ENCODE measurements at places on chromosomes 5 and 9.
A peak's percentile ranks its signal among the peaks of the same experiment; 100 is the strongest.

DNA sequence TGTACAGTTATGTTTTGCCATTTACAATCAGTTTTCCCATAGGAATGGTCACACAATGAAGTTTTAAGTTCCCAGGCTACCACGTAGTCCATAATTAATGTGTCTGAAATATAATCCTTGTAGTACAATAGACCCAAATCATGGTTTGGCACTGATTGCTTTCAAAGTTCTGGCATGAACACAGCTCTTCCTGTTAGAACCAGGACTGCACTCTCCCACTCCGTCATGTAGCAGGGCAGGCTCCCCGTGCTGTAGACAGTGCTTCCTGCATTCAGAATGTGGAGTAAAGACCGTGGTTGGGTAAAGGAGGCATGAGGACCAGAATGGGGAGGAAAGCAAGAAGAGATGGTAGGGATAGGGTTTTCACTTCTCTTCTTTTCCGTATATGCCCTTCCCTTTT, 4.0 kb downstream of the SEC61B start:
- no peak for DNase-seq

DNA sequence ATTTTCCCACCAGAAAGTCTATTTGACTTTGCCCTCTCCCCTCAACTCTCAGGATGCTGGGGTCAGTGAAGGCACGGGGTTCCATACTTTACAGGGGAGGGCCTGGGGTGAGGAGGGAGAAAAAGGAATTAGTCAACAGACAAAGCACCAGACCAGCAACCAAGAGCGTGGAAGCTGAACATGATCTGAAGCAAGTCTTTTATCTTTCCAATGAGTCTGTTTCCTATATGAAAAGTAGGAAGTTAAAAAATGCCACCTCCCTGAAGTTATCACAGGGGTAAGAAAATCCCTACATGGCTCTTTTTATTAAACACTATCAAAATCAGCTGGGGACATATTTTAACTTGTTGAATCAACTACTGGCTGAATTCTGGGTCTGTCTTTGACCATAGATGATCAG, 337.0 kb downstream of the TRPM3 start:
- DNase-seq, result no peak

DNA sequence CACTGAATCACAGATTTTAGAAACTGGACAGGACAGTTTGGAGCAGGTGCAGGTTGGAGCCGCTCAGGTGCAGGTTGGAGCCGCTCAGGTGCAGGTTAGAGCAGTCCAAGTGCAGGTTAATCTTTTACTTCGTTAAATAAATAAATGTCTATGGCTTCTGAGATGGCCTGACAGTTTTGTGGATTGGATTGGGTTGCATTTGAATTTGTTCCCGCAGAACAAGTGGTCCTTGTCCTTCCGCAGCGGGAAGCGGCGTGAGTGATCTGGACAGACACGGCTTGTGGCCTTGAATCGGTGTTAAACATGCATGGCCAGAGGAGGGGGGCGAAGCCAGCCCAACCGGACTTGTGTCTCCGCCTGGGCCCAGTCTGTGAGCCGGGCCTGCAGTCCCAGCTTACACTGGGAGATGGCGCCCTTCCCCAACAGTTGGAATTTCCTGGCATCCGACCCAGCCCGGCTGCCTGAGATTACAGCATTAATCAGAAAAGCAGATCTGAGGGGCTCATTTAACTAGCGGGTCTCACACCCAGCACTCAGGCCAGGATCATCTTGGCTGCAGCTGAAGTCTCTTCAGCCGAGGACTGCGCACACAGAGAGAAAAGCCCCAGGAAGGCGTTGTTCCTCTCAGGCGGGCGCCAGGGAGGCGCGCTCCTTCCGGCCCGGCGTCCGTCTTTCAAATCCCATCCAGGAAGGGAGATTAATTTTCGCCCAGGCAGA, 1.5 kb upstream of the OLFM1 start:
- peak; percentile 50 for DNase-seq

GRCh38 chr5:122665051-122665450, 109.8 kb upstream of the SNX2 start:
- peak; percentile 69 for DNase-seq

DNA sequence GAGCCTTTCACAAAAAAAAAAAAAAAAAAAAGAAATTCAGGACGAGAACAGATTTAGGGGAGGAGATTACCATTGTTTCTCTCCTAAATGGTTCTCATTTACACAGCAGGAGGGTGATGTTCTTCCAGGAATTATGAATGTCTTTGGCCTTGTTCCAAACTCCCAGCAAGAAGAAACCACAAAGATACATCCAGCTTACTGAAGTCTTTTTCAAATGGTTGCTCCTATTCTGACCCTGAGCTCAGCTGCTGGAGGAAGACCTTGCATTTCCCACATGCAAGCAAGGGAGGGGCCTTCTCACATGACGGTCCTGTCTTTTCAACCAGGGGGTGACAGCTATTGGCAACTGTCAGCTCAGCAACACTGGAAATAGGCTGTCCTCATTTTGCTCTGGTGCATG, 203.0 kb upstream of the VLDLR start:
- peak; percentile 83 for DNase-seq

DNA sequence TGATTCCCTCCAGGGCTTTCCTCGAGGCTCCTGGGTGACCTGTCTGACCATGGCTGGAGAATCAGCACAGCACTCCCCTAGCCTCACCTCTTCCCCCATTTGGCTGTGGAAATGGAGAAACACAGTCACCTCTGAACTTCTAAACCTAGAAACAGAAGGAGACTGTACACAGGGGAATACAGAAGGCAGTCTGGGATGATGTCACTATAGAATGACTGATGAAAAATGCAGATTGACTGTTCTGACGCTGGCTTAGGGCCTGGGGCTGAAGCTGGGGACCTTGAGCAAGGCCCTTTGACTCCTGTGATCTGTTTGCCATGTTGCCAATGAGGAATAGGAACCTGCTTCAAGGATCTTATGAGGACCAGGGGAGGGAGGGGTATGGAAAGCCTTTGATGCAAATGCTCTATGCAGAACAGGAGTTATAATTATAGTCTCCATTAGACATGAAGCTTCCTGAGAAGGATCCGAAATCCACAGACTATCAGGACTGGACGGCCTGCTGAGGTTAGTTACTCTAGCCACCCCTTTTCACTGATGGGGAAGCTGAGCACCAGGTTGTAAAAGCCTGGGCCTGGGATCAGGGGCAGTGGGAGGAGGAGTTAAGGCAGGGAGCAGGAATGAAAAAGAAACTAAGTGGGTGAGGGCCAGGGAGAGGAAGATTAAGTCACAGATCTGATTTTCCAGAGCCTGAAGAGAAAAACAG, 24.4 kb upstream of the ANXA6 start:
- no peak for DNase-seq

GRCh38 chr9:37025071-37025822, 8.8 kb downstream of the PAX5 start:
- DNase-seq, result no peak
